Activated CD4-positive, alpha-beta T cell treated with anti-CD3 and anti-CD28 coated beads, Interleukin-2, amount 10 ng/mL, durations not matched to agents 7 days and 5 days (primary cell): ENCODE measurements at places on chromosomes 12 and 14. TPM values are rescaled to one million over a fixed set of nuclear protein-coding genes. Genes with fewer than 3 reads are reported as not detected.

- H3K27me3 ChIP-seq: no peaks in the 10 kb centered on the region
- no peak overlapping the region for H3K27ac ChIP-seq
- DNase-seq: no peak
- no peak overlapping the region for H3K4me3 ChIP-seq
- peaks cover 28% of the 10 kb centered on the region for H3K36me3 ChIP-seq
- H3K4me1 ChIP-seq: peaks cover 7% of the 10 kb centered on the region
Measured at GRCh38 chr14:101977311-101978071, 13.1 kb downstream of the DYNC1H1 start.

DNA sequence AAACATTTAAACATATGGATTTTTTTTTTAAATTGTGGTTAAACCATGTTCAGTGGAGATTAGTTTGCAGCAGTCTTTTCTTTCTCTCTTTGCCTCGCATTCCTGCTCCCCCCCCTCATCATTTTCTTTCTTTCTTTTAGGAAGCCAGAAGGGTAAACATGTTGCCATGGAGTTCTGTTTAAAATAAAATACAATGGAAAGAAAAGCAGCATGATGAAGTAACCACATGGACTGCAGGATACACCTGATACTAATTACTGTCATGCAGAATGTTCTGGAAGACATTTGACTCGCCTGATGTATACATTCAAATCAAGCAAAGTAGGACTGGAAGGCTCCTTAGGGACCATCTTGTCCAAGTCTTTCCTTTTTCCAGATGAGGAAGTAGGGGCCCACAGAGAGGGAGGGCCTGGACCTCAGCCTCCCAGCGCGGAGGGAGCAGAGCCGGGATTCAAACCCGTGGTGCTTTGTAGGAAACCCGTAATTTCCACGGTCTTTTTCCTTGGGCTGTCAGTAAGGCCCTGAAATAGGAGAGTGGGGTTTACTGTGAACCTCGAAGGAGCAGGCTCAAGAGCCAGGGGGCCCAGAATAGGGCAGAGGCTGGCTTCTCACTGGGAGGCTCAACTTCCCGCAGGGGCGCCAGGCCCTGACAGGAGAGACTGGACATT is 2.4 kb upstream of the MEG3 start:
- H3K36me3 ChIP-seq: no peaks in the 10 kb centered on the region
- H3K27ac ChIP-seq: no peak overlapping the region
- H3K27me3 ChIP-seq: peaks cover 38% of the 10 kb centered on the region
- H3K4me3 ChIP-seq: no peak overlapping the region

DNA sequence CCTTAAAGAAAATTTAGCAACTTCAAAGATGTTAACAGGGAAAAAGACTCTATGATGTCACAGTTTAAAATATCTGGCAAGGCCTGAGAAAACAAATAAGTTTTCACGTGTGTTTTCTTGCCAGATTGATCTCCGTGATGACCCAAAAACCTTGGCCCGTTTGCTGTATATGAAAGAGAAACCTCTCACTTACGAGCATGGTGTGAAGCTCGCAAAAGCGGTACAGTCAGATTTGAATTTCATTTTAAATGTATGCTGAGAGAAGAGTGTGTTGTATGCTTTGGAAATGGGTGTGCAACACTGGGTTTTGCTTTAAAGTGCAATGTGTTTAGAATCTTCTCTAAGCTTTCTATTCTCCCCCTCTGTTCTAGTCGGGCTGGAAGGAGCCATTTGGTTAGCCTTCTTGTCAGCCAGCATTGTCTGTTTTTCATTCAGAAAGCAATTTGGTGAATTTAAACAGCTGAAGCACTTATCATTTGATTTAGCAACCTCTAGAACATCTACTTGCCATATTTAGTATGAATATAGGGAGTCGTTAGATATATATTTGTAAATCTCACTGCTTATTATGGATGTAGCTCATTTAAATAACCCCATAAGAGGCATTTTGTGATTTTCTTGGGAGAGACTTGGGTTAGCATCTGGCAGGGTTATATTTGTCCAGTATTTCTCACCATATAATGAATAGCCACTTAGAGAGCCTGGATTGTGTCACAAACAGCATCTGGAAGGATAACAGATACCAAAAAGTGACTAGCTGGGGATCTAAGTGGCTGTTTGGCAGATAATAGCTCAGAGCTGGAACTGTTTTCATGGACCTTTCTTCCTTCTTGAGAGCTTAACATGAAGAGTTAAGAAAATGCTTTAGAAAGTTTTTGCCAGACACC is 35.5 kb downstream of the GPHB5 start:
- no peak for DNase-seq
- peaks cover 5% of the 10 kb centered on the region for H3K27me3 ChIP-seq
- no peak overlapping the region for H3K4me3 ChIP-seq

DNA sequence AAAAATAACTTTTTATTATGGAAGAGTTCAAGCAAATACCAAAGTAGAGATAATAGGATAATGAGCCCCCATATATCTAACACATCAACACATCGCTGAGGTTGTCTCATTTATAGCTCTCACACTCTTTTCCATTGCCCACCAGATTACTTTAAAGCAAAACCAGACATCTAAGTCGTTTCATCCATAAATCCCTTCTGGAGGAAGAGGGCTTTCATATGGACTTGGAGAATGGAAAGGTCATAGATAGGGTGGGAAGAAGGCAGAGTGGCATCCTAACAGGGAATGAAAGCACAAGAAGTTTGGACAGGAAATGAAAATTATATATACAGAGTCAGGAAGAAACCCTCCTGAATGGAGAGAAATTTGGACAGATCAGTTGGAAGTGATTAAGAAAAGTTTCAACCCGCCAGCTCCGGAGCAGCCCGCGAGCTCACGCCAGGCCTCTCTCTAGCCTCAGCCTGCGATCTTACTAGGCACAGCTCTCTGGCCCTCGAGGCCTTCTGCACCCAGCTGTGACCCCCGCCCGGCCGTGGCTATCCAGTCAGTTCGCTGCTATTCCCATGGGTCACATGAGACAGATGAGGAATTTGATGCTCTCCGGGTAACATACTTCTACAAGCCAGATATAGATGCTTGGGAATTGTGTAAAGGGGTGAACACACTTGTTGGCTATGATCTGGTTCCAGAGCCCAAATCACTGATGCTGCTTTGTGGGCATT is 48.4 kb upstream of the NID2 start:
- H3K36me3 ChIP-seq: no peaks in the 10 kb centered on the region
- DNase-seq: no peak
- H3K4me1 ChIP-seq: no peaks in the 10 kb centered on the region
- peaks cover 11% of the 10 kb centered on the region for H3K27me3 ChIP-seq
- no peak overlapping the region for H3K27ac ChIP-seq

GRCh38 chr14:64855721-64856528 is 23.8 kb downstream of the SPTB start:
- DNase-seq: no peak
- peaks cover 26% of the 10 kb centered on the region for H3K27me3 ChIP-seq
- no peak overlapping the region for H3K4me3 ChIP-seq

Gene HELB
- total RNA-seq: 43.3 TPM

Gene SLC4A8
- 2.9 TPM for total RNA-seq

- no peak overlapping the region for H3K4me3 ChIP-seq
- no peaks in the 10 kb centered on the region for H3K4me1 ChIP-seq
- H3K36me3 ChIP-seq: no peaks in the 10 kb centered on the region
- H3K27me3 ChIP-seq: no peaks in the 10 kb centered on the region
Measured at GRCh38 chr12:60259225-60259624, 663.4 kb downstream of the SLC16A7 start.

DNA sequence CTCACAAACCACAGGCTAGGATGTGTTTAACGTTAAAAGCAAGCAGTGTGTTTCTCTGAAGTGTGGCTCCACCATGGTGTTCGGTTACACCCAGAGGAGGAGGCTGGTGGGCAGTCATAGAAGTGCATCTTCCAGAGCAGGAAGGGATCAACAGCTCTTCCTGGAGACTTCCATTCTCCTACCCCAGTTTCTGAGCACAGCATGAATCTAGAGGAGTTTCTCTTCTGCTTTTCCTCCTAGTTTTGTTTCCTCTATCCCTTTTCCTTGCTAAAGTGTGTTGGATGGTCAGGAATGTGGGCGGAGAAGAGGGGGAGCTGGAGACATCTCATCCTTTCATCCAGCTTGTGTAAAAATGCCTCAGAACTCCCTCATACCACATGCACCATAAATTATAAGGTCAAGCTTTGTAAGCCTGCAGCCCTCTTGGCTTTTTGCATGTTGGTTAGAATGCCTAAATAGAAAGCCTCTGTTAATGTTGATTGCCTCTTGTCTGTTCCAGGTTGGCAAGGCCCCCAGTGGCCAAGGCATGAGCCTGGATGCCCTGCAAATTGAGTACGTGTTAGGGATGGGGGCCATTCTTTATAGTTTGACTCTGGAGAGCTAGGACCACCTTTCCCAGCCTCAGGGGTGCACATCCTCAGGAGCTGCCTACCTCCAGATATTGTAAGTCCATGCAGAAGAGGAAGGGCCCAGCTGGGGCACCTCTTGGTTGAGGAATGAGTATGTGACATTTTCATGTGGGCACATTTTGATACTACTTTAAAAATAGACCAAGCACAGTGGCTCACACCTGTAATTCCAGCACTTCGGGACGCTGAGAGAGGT is 4.0 kb upstream of the CKAP4 start:
- no peak for DNase-seq
- no peak overlapping the region for H3K4me3 ChIP-seq
- no peak overlapping the region for H3K27ac ChIP-seq
- H3K27me3 ChIP-seq: peaks cover 15% of the 10 kb centered on the region

GRCh38 chr12:47039756-47040155 is 39.7 kb upstream of the PCED1B start:
- no peaks in the 10 kb centered on the region for H3K27me3 ChIP-seq
- no peaks in the 10 kb centered on the region for H3K4me1 ChIP-seq
- no peaks in the 10 kb centered on the region for H3K36me3 ChIP-seq
- H3K27ac ChIP-seq: no peak overlapping the region
- DNase-seq: no peak

GRCh38 chr14:93785423-93785822 is 2.9 kb downstream of the PRIMA1 start:
- no peak overlapping the region for H3K4me3 ChIP-seq
- DNase-seq: no peak
- H3K4me1 ChIP-seq: peaks cover 4% of the 10 kb centered on the region
- peaks cover 55% of the 10 kb centered on the region for H3K27me3 ChIP-seq

DNA sequence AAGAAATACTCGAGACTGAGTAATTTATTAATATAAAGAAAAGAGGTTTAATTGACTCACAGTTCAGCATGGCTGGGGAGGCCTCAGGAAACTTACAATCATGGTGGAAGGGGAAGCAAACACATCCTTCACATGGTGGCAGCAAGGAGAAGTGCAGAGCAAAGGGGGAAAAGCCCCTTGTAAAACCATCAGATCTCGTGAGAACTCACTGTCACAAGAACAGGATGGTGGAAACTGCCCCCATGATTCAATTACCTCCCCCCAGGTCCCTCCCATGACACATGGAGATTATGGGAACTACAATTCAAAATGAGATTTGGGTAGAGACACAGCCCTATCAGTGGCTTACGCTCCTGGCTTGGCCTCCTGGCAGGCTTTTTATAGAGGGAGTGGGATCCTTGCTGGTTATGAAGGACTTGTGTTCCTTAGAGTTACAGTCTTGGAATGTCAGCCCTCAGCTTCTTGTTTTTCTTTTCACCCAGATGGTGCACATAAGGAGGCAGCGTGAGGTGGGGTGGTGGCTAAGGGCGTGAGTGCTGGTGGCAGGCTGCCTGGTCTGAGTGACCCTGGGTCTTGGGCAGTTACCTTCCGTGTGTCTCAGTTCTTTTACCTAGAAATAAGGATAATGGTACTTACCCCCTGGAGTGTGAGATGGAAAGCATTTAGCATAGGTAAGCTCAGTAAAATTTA is 25.7 kb downstream of the TRAF3 start:
- no peaks in the 10 kb centered on the region for H3K27me3 ChIP-seq
- peaks cover 14% of the 10 kb centered on the region for H3K36me3 ChIP-seq

Gene DCAF5
- 48.9 TPM for total RNA-seq

- peaks cover 1% of the 10 kb centered on the region for H3K36me3 ChIP-seq
- peaks cover 24% of the 10 kb centered on the region for H3K4me1 ChIP-seq
- no peaks in the 10 kb centered on the region for H3K27me3 ChIP-seq
- H3K27ac ChIP-seq: peak overlapping the region; percentile 2
Measured at GRCh38 chr12:89672589-89672979, 36.1 kb downstream of the ATP2B1 start.

- H3K4me1 ChIP-seq: no peaks in the 10 kb centered on the region
- H3K36me3 ChIP-seq: no peaks in the 10 kb centered on the region
- DNase-seq: no peak
- no peak overlapping the region for H3K27ac ChIP-seq
Measured at GRCh38 chr12:80504389-80505163, 60.5 kb downstream of the PTPRQ start.

Gene BCAT1
- total RNA-seq: 6.9 TPM

DNA sequence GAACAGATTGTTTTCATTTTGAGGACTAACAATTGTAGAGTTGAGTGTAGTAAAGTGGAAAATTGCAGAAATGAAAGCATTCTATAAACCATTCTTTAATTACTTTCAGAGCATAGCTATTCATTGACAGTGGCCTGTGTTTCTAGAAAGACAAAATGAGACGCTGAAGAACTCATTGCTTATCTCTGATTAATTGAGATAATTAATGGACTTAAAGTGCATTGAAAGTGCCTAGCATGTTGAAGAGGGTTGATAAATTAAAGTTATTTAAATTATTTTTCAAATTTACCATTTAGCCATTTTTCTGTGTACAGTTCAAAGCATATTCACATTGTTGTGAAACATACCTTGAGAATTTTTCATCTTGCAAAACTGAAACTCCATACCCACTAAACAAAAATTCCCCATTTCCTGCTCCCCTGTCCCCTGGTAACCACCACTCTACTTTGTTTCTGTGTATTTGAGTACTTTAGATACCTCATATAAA is 57.4 kb downstream of the DAAM1 start:
- no peak for DNase-seq
- H3K27me3 ChIP-seq: no peaks in the 10 kb centered on the region
- H3K36me3 ChIP-seq: peaks cover 4% of the 10 kb centered on the region
- H3K27ac ChIP-seq: no peak overlapping the region

Gene RHOJ
- total RNA-seq: not detected

DNA sequence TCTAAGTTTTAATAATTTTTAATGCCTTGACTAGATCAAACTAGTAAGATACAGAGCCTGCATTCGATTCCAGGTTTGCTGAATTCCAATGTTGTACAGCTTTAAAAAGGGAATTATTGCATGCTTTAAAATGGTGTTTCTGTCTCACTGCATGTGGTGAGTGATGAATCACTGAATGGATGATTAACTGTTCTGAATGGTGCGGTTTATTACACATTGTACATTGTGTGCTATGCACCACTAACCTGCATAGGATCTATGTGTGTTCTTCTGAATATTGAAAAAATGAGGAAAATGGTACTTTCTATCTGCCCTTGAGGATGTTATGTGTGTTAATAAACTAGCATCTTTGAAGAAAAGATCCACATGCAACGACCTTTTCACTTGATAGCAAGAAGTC is 231.7 kb downstream of the NRXN3 start:
- no peak for DNase-seq
- H3K27ac ChIP-seq: no peak overlapping the region
- H3K4me3 ChIP-seq: no peak overlapping the region
- no peaks in the 10 kb centered on the region for H3K27me3 ChIP-seq
- H3K36me3 ChIP-seq: no peaks in the 10 kb centered on the region

- peaks cover 23% of the 10 kb centered on the region for H3K4me1 ChIP-seq
- no peak for DNase-seq
- no peak overlapping the region for H3K4me3 ChIP-seq
- no peak overlapping the region for H3K27ac ChIP-seq
- H3K27me3 ChIP-seq: no peaks in the 10 kb centered on the region
- no peaks in the 10 kb centered on the region for H3K36me3 ChIP-seq
Measured at GRCh38 chr12:96069511-96070231, 34.3 kb upstream of the LTA4H start.
